Pons (tissue), 1 donor: ENCODE measurements at places on chromosomes 3 and 15.

GRCh38 chr3:69511361-69511760 lies 125.5 kb upstream of the FRMD4B start:
- DNase-seq: no peak

- no peak for DNase-seq
Measured at GRCh38 chr3:23820888-23821287, 15.1 kb downstream of the UBE2E1 start.

- no peak for DNase-seq
Measured at GRCh38 chr3:14890476-14890875, 56.9 kb upstream of the NR2C2 start.

DNA sequence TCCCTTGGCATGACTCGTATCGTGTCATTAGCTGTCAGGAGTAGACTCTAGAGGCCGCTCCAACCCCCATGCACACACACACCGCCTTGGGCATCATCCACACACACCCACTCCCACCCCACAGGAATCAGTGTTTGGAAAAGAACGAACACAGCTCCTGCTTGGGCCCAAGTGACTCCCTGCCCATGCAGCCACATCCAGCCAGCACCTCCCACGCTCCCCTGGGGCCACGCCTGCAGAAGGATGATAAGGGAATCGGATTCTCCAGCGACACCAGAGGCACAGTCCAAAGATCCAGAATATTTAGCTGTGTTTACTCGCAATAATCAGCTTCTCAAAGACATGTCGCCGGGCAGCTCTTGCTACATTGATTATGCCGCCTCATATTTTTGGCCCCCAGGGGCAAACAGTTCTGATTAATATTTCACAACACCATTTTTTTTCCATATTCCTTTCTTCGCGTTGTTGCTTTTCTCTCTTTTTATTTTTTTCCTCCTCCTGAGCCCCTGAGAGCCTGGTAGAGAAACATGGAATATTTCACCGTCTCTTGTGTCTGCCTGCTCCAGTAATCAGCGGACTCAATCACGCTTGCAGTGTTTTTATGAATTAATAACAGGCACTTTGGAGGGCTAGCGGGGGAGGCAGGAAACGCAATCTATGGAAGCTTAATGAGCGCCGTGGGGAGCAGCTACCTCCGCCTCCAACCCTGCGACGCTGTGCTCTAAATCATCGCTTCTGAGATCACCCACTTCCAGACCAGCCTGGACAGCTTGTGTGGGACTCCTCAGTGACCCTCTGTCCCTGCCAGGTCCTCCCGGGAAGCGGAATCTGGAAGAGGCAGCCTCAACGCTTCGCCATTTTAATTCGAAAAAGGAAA lies 221.4 kb downstream of the TLE3 start:
- no peak for DNase-seq

DNA sequence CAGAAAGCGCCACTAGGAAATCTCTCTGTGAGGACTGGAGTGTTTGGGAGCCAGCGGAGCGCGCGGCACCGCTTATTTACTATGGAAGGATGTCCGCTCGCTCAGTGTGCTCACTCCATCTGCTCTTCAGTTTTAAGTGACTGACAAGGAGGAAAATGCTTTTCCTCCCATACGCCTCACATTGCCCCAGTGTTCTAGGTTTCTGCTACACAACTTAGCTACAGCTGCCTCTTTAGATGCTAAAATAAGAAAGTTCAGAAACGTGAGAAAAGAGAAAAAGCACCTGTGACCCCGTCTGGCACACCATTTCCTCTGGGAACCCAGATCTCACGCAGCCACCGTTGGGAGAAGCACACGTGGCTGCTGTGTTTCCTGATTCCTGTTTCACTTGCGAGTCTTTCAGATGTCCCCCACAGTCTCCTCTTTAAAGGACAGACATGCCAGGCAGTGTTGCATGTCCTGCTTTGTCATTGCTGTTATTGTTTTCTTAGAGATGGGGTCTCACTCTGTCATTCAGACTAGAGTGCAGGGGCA lies 11.7 kb upstream of the MUSTN1 start:
- no peak for DNase-seq

DNA sequence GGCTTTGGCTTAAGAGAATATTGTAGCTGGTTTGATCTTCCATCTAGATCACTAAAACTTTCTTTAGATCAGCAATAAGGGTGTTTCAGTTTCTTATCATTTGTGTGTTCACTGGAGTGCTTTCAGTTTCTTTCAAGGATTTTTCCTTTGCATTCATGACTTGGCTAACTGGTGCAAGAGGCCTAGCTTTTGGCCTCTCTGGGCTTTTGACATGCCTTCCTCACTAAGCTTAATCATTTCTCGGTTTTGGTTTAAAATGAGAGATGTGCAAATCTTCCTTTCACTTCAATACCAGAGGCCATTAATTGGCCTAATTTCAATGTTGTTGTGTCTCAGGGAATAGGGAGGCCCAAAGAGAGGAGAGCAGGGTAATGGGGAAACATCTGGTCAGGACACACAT lies 30.3 kb upstream of the CCNB2 start:
- no peak for DNase-seq

DNA sequence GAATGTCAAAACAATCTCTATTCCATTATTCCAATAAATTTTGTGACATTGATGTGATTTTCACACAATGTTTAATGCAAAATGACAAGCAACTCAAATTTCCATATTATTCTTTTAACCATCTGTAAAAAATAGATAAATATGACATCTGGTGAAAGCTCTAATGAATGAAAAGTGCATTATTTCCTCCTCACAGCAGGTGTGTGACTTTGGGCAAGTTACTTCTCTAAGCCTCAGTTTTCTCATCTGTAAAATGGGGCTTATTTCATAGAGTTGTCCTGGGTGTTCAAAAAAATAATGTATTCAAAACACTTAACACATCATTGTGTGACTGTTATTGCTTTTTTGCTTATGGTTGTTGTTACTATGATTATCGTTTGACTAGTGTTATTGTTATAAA lies 70.4 kb downstream of the THBS1 start:
- DNase-seq: no peak

- no peak for DNase-seq
Measured at GRCh38 chr3:27287052-27287451, 82.1 kb downstream of the NEK10 start.

DNA sequence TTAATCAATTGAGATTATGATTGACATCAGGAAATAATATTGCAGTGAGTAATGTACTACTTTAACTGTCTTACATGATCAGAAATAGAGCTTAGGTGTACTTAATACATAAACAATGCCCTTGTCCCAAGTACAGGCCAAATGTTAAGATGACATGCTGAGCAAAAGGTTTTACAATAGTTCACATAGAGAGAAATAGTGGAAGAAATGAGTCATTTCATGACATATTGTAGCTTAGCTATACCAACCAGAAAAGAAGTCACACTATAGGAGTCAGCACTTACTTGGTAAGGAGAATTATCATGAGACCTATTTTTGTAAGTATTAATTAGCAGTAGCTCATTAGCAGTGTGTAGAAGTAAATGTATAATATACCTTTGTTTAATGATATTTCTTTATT lies 96.4 kb upstream of the NANOGP8 start:
- DNase-seq: no peak

DNA sequence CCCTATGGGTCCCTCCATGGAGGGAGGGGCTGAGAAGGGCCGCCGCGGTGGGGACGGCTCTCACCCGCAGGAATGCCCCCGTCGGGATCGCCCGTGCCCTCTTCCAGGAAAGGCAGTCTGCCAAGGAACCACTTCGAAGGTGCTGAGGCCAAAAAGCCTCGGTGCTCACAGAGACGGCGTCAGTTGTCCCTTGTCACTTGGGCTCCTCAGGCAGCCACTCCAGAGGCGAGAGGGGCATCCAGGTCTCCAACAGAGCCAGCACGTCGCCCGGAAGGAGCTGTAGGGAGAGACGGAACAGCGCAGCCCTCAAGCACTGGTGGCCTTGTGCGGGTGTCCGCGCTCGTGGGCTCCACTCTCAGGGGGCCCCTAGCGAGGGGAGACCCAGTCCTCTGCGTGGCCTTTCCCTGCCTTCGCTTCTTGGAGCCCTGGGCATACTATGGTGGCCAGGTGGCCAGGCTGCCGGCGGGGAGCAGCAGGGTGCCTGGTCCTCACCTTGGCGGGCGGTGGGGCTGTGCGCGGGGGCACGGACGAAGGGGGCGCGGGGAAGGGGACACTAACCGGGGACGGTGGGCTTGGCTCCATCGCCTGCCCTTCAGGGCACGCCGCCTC lies 994 bp downstream of the MESP1 start:
- DNase-seq: no peak

- DNase-seq: no peak
Measured at GRCh38 chr3:114632757-114633424, 339.1 kb downstream of the TIGIT start.

DNA sequence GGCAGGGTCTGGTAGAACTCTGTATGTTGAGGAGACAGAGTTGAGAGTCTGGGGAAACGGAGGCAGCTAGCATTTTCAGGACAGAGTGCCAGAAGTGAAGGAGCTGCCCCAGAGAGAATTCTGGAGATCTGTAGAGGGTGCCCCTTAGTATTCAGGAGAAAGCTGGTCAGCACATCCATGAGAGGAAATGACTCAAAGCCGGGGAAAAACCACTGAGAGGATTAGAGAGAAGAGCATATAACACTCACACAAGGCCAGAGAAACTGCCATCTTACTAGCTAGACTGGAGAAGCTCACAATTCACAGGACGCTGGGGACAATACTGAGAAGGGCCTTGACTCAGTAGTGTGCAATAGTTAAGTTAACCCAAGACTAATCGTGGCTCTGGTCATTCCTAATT lies 75.7 kb upstream of the DPPA4 start:
- DNase-seq: no peak

- no peak for DNase-seq
Measured at GRCh38 chr3:146134348-146135117, 26.5 kb downstream of the PLOD2 start.

DNA sequence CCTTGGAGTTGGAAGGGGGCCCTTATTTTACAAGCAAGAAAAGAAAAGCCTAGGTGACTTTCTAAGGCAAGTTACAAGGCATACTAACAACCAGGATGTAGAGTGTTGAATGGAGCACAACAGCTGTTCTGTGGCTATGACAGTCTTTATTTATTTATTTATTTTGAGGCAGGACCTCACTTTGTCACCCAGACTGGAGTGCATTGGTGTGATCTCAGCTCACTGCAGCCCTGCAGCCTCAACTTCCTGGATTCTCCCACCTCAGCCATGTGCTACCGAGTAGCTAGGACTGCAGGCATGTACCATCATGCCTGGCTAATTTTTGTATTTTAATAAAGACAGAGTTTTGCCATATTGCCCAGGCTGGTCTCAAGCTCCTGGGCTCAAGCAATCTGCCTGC lies 973.4 kb downstream of the ROBO1 start:
- no peak for DNase-seq

- DNase-seq: no peak
Measured at GRCh38 chr15:40337597-40337996, 3.1 kb downstream of the CCDC9B start.

- DNase-seq: no peak
Measured at GRCh38 chr15:79962178-79962577, 8.8 kb downstream of the BCL2A1 start.

GRCh38 chr3:105806359-105806758 lies 62.5 kb downstream of the CBLB start:
- DNase-seq: no peak

DNA sequence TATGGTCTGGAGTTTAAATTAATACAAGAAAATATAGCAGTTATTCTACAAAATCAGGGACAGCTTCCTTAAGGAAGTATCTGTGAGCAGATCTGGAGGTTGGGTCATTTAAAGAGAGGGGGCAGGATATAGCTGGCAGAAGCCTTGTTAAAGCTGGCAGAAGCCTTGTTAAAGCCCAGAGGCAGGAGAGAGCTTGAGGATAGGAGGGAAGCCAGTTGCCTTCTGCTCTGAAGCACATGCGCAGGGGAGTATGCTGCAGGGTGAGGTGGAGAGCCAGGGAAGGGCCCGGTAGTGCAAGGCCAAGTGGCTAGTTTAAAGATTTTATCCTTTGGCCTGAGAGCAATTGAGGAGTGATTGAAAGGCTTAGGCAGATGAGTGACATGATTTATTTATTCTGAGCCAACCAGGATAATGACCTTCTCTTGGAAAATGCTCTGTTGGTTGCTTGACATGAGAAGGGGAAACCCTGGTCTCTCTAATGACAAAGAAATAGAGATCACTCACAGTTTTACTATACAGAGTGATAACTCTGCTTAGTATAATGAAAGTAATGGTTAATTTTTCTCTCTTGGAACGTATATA lies 3.9 kb downstream of the EAF1 start:
- DNase-seq: no peak

DNA sequence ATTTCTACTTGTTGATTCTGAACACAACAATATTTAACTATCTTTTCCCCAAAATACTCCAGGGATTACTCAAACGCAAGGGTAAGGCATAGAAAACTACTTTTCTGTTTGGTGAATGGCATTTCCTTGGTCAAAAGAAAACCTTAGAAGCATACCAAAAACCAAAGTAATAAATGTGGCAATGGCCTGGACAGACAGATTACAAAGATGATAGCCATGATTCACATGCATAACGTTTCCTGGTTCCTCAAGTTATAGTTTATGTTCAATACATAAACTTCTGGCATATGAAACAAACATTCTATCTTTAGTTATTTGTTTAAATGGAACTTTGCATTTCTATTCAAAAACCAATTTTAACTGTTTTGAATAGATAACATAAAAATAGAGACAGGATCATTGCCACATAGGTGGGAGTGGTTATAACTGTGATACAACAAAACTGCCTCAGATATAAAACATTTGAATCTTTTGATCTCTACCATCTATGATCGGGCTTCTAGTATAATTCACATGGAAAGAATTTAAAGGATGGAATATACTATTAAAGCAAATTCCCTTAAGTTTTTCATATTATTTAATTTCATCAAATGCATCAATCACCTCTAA lies 32.1 kb downstream of the FOXP1 start:
- no peak for DNase-seq

DNA sequence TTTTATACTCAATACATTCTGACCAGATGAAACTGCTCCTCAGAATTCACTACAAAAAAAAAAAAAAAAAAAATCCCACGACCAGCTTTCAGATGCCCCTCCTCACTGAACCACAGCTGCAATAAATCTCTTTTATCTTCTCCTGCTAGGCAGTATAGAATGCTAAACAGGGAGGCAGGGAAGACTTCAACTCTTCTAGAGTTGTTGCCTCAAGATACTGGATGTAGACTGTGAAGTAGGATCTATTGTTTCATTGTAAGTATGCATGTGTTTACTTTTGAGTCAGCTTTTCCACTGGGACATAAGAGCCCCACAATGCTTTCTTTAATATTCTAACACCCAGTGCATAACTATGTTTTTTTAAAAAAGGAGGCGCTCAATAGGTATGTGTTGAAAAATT lies 401.4 kb downstream of the TBL1XR1 start:
- DNase-seq: no peak
